ENCODE measurements at places on chromosomes 11 and 22.

GRCh38 chr11:70694371-70694770, 296.0 kb downstream of the CTTN start:
- no peak overlapping the region for H3K4me3 ChIP-seq
- H3K36me3 ChIP-seq = peaks cover 1% of the 10 kb centered on the region
- no peak overlapping the region for H3K27ac ChIP-seq

GRCh38 chr11:128553662-128554362, 33.5 kb downstream of the ETS1 start:
- peak overlapping the region; percentile 91 for H3K4me3 ChIP-seq
- DNase-seq = no peak
- no peaks in the 10 kb centered on the region for H3K27me3 ChIP-seq
- no peaks in the 10 kb centered on the region for H3K36me3 ChIP-seq
- peaks cover 57% of the 10 kb centered on the region for H3K4me1 ChIP-seq

- H3K27me3 ChIP-seq = peaks cover 51% of the 10 kb centered on the region
- H3K27ac ChIP-seq = no peak overlapping the region
- H3K36me3 ChIP-seq = no peaks in the 10 kb centered on the region
- no peak overlapping the region for H3K4me3 ChIP-seq
- no peaks in the 10 kb centered on the region for H3K4me1 ChIP-seq
These were observed 3.3 kb downstream of the TUB start for GRCh38 chr11:8084352-8084751.

DNA sequence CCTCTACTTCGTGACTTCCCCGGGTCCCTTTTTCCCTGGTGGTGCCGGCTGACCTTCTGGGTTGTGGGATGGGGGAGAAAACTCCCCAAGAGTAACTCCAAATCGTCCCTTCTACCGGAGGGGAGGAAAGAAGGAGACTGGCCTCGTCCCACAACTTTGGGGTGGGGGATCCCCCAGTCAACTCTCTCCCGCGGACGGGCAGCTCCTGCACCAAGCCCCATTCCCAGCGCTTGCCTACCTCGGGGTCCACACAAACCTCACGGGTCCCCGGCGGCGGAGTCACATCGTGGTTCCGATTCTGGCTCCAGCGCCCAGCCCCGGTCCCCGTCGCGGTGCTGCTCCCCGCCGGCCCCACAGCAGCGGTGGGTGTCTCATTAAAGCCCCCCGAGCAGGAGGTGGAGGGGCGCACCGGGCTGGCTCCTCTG, 317 bp downstream of the BDNF start:
- no peaks in the 10 kb centered on the region for H3K36me3 ChIP-seq
- peaks cover 31% of the 10 kb centered on the region for H3K4me1 ChIP-seq
- peak overlapping the region; percentile 70 for H3K4me3 ChIP-seq
- no peak for DNase-seq

- H3K27me3 ChIP-seq = no peaks in the 10 kb centered on the region
- H3K36me3 ChIP-seq = no peaks in the 10 kb centered on the region
- peaks cover 62% of the 10 kb centered on the region for H3K4me1 ChIP-seq
- peak overlapping the region; percentile 44 for H3K4me3 ChIP-seq
- H3K27ac ChIP-seq = peak overlapping the region; percentile 4
These were observed 20.5 kb downstream of the UBE2L3 start for GRCh38 chr22:21587803-21588611.

- peak overlapping the region; percentile 59 for H3K4me3 ChIP-seq
- peaks cover 6% of the 10 kb centered on the region for H3K27me3 ChIP-seq
- H3K36me3 ChIP-seq = no peaks in the 10 kb centered on the region
- H3K27ac ChIP-seq = peak overlapping the region; percentile 66
These were observed 76.2 kb downstream of the SLC1A2 start for GRCh38 chr11:35343033-35343598.

Data from activated T-cell treated with anti-CD3 and anti-CD28 coated beads, Interleukin-2, amount 50 U/mL, for 72 hours (primary cell).